Stimulated activated CD4-positive, alpha-beta T cell treated with anti-CD3 and anti-CD28 coated beads, Interleukin-1b, Interleukin-23, amount 100 ng/mL, for 4 hours (primary cell): ENCODE measurements at places on chromosomes 2 and 18.

- no peak for DNase-seq
These were observed 6.3 kb upstream of the PARD3B start for GRCh38 chr2:204539019-204539385.

DNA sequence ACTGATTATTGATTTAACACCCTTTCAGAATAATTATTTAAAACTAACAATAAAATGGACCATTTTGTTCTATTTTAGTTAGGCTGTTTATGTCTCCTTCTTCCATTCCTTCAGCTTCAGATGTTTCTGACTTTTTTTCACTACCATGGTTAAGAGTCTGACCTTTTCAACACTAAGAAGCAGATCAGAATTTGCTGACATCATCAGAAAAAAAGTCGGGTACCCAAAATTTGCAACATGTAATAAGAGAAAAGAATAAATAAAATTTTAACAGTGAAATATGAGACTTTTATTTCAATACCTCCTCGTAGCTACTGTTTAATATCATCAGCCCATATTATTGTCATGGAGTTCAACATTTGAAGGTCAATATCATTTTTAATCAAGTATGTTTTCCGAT is 1158.3 kb downstream of the RPIA start:
- no peak for DNase-seq

DNA sequence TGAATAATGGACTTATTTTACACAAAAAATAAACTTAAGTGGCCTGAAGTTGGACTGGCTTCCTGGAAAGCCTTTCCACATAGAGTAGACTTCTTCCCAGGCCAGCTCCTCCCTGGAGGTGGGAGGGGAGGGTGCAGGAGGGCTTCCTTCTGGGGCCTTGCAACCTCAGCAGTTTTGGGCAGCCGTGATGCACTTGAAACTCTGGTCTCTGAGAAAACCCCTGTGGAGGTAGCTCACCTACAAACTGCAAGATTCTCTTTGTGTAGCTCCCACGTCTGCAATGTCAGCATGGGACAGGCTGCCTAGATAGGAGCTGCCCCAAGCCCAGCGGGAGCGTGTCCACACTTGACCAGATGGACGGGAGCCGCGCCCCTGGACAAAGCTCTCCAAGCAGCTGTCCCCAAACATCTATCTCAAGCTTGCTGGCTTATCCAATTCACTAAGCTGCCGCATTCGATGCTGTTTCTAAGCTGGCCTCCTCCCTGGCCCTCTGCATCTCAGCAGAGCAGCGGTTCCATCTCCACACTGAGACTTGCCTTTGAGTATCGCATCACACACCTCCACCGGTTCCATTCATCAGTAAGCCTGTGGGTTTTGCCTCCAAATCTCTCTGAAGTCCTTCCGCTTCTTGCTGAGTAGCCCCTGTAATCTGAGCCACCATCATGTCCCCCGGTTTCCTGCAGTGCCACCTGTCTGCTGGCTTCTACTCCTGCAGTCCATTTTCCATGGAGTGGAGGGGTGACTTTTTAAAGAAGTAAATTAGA is 1.6 kb upstream of the LPIN1 start:
- DNase-seq = no peak

DNA sequence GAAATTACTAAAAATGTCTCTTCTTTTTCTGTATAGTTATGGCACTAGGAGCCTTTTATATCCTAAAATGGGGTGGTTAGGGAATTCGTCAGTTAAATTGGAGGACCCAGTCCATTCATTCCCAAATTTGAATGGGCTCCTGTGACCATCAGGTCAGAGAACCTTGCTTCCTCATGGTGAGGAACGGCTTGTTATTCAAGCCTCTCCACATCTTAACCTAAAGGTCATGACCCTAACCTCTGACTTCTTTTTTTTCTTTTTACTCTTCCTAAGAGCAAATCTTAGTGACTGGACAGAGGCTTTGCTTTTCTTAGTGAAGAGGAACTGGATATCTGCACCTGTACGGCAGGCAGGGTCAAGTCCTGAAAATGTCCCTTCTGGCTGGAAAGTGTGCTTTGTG is 53.1 kb downstream of the GREB1L start:
- no peak for DNase-seq
